Osteocyte (in vitro differentiated cells): ENCODE measurements at places on chromosomes 5 and 9. TPM values are rescaled to one million over a fixed set of nuclear protein-coding genes. Genes with fewer than 3 reads are reported as not detected.

DNA sequence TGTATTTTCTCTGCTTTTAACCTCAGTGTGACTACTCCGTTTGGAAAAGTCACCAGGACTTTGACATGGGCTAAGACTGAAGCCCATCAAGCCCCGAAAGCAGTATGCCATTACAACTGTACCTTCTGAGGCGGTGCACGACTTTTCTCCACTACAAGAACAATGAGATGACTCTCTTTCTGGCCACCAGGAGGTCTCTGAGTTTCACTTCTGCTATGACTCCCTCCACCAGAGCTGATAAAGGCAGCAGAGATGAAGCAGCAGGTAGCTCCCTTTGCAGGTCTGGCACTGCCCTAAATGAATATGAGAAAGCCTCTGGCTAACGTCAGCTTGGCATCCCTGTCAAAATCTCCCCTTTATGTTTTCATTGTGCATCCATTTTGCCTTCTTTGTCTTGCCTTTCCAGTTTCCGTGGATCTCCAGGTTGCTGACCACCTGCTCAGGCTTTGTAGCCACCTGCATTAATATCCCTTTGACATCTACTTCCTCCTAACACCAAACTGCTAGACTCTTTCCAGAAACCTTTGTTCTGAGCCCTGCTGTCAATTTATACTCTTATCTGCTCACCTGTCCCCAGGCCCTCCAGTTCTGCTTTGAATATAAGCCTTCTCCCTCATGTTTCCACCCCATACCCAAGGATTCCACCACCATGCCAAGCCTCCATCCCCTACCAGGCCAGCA lies 221.7 kb downstream of the ZNF608 start:
- H3K36me3 ChIP-seq = no peaks in the 10 kb centered on the region
- H3K4me3 ChIP-seq = no peak overlapping the region
- no peak overlapping the region for H3K27ac ChIP-seq
- peaks cover under 1% of the 10 kb centered on the region for H3K4me1 ChIP-seq

DNA sequence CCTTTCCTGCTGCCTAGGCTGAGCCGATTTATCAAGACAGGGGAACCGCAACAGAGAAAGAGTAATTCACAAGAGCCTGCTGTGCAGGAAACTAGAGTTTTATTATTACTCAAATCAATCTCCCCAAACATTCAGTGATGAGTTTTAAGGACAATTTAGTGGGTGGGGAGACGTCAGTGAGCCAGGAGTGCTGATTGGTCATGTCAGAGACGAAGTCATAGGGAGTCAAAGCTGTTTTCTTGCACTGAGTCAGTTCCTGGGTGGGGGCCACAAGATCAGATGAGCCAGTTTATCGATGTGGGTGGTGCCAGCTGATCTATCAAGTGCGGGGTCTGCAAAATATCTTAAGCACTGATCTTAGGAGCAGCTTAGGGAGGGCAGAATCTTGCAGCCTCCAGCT lies 19.0 kb downstream of the SNX24 start:
- no peaks in the 10 kb centered on the region for H3K27me3 ChIP-seq
- H3K27ac ChIP-seq = no peak overlapping the region
- no peak overlapping the region for H3K4me3 ChIP-seq
- H3K36me3 ChIP-seq = peaks cover 8% of the 10 kb centered on the region
- H3K4me1 ChIP-seq = no peaks in the 10 kb centered on the region
- no peak for DNase-seq

DNA sequence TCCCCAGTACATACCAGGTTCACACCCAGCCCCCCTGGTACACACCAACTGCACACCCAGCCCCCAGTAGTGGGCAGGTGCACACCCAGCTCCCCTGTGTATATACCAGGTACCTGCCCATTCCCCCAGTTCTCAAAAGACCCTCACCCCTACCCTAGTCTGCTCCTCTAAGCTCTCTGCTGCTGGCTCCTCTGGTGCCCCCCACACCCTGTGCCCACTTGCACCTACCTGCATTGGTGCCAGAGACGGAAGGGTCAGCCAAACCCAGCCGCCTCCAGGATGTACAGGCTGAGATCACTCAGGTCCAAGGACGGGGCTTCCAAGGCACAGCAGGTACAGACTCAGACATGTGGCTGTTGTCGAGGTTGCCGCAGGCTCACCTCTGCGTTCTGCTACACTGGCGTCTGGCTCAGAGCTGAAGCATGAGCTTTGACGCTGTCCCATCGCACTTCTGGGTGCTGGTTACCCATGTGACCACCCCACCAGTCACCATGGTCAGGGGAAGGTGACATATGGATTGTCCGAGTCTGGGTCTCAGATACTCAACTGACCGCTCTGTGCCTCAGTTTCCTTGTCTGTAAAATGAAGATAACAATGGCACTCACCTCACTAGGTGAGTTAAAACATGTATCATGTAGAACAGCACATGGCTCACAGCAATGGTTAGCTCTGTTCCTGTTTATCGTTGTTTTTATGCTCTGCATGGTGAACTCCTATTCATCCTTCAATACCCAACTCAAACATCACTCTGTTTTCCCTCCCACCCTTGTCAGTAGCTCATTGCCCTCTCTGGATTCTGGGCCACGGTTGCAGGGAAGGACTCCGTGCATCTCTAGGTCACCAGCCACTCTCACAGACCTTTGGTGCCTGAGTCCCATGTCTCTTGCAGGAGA lies 45.3 kb upstream of the SUSD3 start:
- H3K4me1 ChIP-seq = no peaks in the 10 kb centered on the region
- no peak for DNase-seq
- no peak overlapping the region for H3K27ac ChIP-seq
- peaks cover 5% of the 10 kb centered on the region for H3K27me3 ChIP-seq
- no peak overlapping the region for H3K4me3 ChIP-seq

GRCh38 chr5:54988218-54988617 lies 2.8 kb upstream of the ESM1 start:
- H3K27ac ChIP-seq = no peak overlapping the region
- H3K36me3 ChIP-seq = no peaks in the 10 kb centered on the region
- DNase-seq = no peak
- peaks cover 32% of the 10 kb centered on the region for H3K4me1 ChIP-seq

GRCh38 chr5:31758803-31759425 lies 120.0 kb downstream of the PDZD2 start:
- no peak for DNase-seq
- H3K27ac ChIP-seq = no peak overlapping the region
- H3K27me3 ChIP-seq = peaks cover 47% of the 10 kb centered on the region
- no peak overlapping the region for H3K4me3 ChIP-seq
- H3K4me1 ChIP-seq = no peaks in the 10 kb centered on the region

- H3K4me3 ChIP-seq = peak overlapping the region; percentile 94
- H3K36me3 ChIP-seq = peaks cover 15% of the 10 kb centered on the region
- peaks cover 33% of the 10 kb centered on the region for H3K4me1 ChIP-seq
- H3K27ac ChIP-seq = peak overlapping the region; percentile 89
- peaks cover 8% of the 10 kb centered on the region for H3K27me3 ChIP-seq
- DNase-seq = peak; percentile 85
Observed at GRCh38 chr5:15500325-15501001, 483 bp downstream of the FBXL7 start.

- peaks cover 4% of the 10 kb centered on the region for H3K36me3 ChIP-seq
- H3K4me1 ChIP-seq = peaks cover 15% of the 10 kb centered on the region
- no peaks in the 10 kb centered on the region for H3K27me3 ChIP-seq
- no peak overlapping the region for H3K4me3 ChIP-seq
- no peak overlapping the region for H3K27ac ChIP-seq
Observed at GRCh38 chr9:15272377-15272928, 34.6 kb downstream of the TTC39B start.

GRCh38 chr5:113215401-113216060 lies 219.3 kb downstream of the TSSK1B start:
- H3K4me3 ChIP-seq = no peak overlapping the region
- no peak overlapping the region for H3K27ac ChIP-seq
- DNase-seq = peak; percentile 32
- H3K36me3 ChIP-seq = no peaks in the 10 kb centered on the region

DNA sequence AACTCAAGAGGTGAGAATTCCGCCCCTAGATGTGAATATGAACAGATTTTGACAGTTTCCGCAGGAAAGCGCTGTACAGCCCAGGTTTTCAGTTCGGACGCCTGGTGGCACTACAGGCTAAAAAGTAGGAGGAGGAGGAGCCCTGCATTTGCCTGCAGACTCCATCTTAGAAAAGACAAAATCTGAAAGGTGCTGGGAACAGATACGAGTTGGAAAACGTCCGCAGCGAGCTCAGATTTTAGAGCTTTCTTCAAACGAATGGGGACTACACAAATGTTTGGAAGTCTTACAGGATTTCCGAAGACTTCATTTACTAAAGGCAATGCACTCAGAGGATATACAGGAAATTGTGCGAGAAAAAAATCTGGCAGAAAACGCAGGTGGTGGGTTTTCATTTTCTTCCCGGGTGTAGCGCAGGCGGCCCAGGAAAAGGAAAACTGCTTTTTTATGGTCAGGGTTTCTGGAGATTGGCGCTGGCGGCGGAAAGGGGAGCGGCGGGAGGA lies 9.9 kb upstream of the PCDHB2 start:
- no peaks in the 10 kb centered on the region for H3K4me1 ChIP-seq
- H3K36me3 ChIP-seq = no peaks in the 10 kb centered on the region
- H3K4me3 ChIP-seq = peak overlapping the region; percentile 75
- DNase-seq = no peak
- H3K27ac ChIP-seq = peak overlapping the region; percentile 79

DNA sequence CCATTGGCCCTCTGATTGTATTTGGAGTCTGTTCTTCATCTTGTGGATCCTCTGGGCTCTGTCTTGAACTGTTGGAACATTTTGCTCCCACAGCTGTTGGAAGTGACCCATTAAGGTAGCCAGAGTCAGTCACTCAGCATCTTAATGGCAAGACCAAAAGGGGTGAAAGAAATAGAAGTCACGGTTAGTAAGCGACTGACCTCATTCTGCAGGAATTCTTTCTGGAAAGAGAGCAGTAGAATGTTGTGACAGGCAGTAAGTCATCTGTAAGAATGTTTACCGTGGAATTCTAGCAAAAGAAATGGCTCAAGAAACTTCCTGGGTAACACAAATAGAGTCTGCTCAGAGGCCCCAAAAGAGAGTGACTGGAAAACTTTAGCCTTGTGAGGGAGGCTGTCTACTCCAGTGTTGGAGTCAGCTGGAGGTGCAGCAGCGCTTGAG lies 28.6 kb upstream of the TNC start:
- no peak for DNase-seq
- peaks cover 33% of the 10 kb centered on the region for H3K4me1 ChIP-seq
- H3K27ac ChIP-seq = peak overlapping the region; percentile 79
- no peaks in the 10 kb centered on the region for H3K27me3 ChIP-seq
- H3K36me3 ChIP-seq = no peaks in the 10 kb centered on the region

DNA sequence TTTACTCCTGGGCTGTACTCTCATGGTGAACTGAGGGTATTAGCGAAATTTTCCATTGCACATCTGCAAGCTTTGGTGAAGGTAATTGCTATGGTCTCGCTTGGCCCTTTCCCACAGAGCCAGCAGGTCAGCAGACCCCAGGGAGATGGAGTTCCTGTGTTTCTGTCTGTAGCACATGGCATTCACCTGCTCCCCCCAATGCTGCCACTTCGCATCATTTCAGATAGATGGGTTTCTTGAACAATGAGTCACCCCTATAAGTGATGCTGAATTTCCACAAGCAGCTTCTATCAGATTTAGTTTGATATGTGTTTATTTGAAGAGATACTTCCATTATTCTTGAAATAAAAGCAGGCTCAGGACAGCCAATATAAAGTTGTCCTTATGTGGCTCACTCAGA lies 117.8 kb downstream of the ERCC6L2 start:
- H3K27ac ChIP-seq = no peak overlapping the region
- no peaks in the 10 kb centered on the region for H3K27me3 ChIP-seq
- DNase-seq = no peak

Gene PCDHGC5
- 1.4 and 1.9 TPM in 2 replicates for total RNA-seq

Gene GARIN3
- not detected in 2 replicates for total RNA-seq

GRCh38 chr9:100465274-100465673 lies 7.7 kb upstream of the TMEFF1 start:
- peaks cover 2% of the 10 kb centered on the region for H3K36me3 ChIP-seq
- no peak overlapping the region for H3K27ac ChIP-seq
- no peak for DNase-seq
- no peaks in the 10 kb centered on the region for H3K27me3 ChIP-seq
- H3K4me1 ChIP-seq = no peaks in the 10 kb centered on the region
- no peak overlapping the region for H3K4me3 ChIP-seq

DNA sequence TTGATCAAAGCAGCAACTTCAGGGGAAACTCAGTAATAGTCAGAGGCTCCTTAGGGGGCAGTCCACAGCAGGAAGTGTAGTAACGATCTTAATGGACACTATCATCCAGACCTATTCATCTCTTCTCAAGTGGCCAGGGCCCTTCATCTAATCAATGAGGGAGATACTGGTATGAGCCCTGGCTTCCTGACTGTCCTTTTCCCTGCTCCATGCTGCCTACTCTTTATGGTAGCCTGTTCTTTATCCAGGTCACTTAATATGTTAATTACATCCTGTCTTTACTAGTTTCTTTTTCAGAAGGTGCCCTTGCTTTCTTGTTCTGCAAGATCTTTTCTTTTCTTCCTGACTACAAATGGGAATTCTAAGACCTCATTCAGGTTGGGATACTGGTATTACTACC lies 197.1 kb downstream of the CAVIN4 start:
- no peaks in the 10 kb centered on the region for H3K27me3 ChIP-seq
- H3K4me3 ChIP-seq = no peak overlapping the region
- H3K4me1 ChIP-seq = no peaks in the 10 kb centered on the region

DNA sequence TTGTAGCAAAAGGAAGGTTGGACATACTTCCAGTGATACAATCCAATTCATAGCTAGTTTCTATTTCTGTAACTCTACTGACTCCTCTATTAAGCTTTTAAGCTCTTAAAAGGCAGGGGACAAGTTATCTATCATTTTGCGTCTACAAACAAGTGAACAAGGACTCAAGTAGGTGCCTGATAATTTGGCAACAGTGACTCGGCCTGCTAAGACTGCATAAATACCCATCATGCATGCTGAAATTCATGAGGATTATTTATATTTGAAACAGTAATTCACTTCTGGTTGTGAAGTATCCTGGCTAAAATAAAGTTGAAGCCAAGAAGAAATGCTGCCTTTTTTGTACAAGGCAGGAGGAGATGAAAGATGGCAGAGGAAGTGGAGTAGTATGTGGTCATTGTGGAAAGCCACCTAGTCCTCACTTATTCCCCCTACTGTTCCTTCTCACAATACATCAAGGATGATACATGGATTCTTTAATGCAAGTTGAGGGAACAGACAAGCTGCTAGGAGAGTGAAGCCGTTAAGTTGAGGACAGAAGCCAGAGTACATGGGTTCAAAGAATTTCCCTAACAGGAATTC lies 74.0 kb downstream of the MRPS27 start:
- no peak overlapping the region for H3K4me3 ChIP-seq
- H3K27ac ChIP-seq = peak overlapping the region; percentile 86
- DNase-seq = no peak
- H3K36me3 ChIP-seq = peaks cover 3% of the 10 kb centered on the region

DNA sequence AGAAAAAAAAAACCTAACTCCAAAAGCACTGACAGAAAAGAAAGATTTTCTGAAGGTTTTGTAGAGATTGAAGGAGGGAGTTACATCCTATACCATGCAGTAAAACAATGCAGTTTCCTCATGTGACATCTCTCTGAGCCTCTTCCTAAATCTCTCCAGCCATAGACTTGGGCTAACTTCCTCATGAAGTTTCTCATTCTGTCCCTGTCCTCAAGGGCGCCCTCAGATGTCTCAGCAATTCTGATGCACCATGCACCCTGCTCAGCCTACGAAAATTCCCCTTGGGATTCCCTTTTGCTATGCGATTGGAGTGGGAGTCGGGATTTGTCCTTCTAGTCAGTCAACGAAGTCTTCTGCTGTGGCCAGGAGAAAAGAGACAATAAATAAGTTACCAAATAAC lies 68.9 kb downstream of the FAT2 start:
- no peak overlapping the region for H3K4me3 ChIP-seq
- H3K36me3 ChIP-seq = peaks cover 10% of the 10 kb centered on the region
- H3K27ac ChIP-seq = no peak overlapping the region
- DNase-seq = no peak
- H3K4me1 ChIP-seq = no peaks in the 10 kb centered on the region

- no peak overlapping the region for H3K27ac ChIP-seq
- peaks cover 7% of the 10 kb centered on the region for H3K4me1 ChIP-seq
- peaks cover 4% of the 10 kb centered on the region for H3K27me3 ChIP-seq
Observed at GRCh38 chr9:121954477-121955140, 138.5 kb downstream of the TTLL11 start.

Gene BTNL3
- total RNA-seq = not detected in 2 replicates
